Right atrium auricular region (tissue), 2 donors: ENCODE measurements at places on chromosomes 5 and 9. TPM values are rescaled to one million over a fixed set of nuclear protein-coding genes. Genes with fewer than 3 reads are reported as not detected.

DNA sequence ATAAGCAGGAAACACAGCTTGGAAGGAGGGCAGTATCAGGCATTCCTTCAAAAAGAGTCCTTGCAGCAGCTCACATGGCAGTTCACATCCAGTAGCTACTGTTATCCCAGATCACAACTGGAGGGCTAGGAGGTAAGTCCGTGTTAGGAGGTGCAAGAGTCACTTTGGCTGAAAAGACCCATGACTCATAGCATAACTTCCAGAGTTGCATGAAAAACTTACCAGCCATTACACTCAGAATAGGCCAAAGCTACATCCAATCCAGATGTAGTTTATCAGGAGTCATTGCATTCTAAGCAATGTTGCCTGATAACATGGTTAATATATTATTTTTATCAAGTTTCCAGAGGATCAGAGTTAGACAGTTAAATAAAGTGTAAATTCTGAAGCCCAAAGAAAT, 1126.4 kb upstream of the SEMA6A start:
- DNase-seq = no peak

DNA sequence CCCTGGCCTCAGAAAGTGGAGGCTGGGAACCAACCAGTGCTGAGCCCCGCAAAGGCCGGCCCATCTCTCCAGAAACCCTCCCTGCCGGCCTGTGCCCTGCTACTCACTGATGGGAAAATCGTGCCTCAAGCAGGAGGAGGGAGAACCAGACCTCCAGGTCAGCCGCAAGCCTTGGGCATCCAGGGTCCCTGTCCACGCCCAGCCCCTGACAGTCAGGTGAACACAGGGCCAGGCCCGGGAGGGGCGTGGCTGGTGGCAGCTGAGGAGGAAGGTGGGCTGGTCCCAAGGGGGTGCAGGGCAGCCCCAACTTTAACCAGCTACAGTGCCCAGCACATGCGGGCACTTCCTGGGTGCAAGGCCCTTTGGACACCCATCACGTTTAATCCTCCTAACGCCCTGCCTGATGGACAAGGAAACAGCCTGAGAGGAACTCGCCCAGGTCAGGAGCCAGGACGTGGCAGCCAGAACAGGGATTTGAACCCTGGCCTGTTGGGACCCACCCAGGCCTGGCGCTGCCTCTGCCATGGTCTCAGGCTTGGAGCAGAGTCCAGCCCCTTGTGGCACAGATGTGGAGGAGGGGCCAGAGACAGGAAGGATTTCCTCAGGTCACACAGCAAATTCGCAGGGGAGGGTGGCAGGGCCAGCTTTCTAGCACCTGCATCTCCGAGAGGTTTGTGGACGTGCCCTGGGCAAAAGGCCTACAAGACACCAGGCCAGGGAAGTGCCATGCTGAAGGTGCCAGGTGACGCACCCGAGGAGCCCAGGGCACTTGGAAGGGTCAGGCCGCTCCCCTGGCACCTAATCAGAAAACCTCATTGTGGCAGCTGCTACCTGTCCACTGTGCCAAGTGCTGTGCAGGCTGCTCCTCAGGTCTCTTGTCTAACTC, 4.5 kb downstream of the RALGDS start:
- DNase-seq = no peak

- DNase-seq = no peak
These were observed 5.6 kb downstream of the ADAMTSL2 start for GRCh38 chr9:133539991-133540697.

DNA sequence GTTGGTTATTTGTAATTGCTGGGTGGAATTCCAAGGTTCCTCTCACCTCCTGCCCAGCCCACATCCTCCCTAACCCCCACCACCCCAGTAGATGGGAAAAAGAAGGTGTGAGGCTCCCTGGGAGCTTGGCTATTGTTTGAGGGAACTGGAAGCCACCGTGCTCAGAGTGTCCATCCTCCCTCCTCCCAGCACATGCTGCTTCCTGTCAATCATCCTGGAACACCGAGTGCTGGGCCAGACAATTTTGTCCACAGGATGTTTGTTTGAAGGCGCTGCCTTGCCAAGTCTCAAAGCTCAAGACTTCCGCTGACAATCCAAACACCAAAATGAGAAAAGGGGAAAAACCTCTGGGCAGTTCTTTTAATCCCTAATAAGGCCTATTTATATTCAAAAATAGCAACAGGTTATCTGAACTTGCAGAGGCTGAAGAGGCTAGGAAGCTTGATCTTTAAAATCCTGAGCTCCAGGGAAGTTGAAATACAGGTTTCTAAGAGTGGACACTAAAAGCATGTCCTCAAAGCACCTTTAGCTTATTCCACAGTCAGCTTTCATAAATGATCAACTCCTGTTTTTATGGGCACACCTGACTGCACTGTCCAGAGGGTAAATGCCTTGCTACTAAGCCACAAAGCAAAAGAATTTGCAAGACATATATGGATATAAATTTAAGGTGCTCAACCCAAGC, 286.7 kb downstream of the NFIB start:
- peak; percentile 76 for DNase-seq

- no peak for DNase-seq
These were observed 35.7 kb upstream of the MSX2 start for GRCh38 chr5:174688441-174689354.

DNA sequence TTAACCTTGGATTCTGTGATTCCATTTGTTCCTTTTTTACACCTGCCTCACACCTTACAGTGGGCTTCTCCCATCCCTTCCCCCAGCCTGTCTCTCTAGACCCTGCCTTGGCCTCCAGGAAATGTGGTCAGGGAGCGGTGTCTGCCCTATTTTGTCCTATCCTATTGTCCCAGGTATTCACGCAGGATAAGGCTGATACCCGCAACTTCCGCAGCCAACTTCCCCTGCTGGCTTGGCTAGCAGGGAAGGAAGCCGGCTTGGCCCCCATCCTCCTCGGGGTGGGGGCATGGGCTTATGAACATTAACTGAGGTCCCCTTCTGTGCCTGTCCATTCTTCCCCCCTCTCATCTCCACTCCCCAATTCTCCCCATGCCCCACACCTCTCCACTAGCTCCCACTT, 3.5 kb downstream of the CSF1R start:
- peak; percentile 36 for DNase-seq

DNA sequence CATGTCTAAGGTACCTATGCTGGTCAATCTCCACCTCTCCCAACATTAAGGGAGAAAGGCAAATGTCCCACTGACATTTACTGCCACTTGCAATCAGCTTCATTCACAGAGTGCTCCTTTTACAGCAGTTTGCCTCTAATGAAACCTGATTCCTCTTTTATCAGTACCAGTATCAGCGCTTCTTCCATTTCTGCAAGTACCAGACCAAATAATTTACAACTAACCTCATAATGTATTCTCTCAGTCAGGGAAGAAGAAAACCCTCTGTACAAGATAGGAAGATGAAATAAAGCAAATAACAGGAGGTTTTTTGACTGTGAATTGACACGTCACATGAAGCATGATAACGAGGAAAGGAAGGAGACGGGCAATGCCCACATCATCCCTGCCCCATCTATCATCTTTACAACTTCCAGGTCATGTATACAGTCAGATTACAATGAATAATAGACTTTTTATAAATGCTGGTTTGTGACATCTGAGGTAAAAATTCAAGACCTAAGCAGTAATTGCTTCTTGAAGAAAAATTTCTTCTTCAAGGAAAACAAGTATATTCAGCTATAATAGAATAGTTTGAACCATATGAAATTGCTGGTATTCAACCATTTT, 21.9 kb downstream of the ABITRAM start:
- no peak for DNase-seq

DNA sequence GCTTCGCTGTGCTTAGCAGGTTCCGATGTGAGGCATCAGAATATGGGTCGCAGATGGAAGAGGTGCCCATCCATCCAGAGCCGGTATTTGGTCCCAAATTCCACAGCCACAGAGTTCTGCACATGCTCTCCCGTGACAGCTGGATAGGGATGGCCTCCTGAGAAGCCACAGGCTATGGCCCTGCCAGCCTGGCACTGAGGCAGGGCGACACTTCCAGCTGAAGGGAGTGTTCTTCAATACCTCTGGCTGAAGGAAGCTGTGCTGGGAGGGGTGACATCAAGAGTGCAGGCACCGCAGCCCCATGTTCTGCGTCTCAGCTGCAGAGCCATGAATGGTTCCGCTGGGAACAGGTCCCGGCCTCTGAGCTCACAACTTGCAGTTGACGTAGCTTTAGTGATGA, 83.4 kb upstream of the SIMC1 start:
- no peak for DNase-seq

DNA sequence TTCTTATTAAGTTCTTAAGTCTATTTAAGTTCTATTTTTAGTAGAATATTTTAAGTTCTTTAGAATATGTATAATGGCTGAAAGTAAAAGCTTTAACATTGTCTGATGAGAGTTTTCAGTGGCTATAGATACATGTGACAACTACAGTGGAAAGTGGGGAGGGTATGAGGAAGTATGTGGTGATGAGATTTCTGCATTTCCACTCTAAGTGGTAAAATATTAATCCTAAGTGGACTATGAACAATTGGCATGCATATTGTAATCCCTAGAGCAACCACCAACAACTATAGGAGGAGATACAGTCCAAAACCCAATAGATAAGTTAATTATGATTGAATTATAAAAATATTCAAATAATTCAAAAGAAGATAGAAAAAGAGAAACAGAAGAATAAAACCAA, 183.6 kb downstream of the GADD45G start:
- no peak for DNase-seq

GRCh38 chr9:88942411-88942810, 48.9 kb upstream of the S1PR3 start:
- no peak for DNase-seq

The CMYA5 gene
- 1,662 TPM for total RNA-seq
